ENCODE measurements at places on chromosomes 1 and 21.

GRCh38 chr1:82299656-82300055 is 498.9 kb downstream of the ADGRL2 start:
- no peak for DNase-seq

DNA sequence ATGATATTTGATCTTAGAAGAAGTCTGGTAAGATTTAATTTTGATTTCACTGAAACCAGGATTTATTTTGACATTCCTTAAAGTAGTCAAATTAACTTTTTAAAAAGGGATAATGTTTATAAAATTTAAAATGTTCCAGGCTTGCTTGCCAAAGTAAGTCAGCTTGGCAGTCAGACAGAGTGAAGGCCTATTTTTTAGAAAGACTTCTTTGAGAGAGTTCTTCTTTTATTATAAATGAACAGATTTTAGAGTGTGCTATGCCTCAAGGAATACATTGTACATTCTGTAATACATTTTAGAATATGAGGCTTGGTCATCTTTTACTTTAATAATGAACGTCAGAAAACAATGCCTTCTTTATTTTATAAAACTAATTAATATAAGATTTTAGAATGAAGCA is 138.7 kb downstream of the DISP1 start:
- DNase-seq = no peak

DNA sequence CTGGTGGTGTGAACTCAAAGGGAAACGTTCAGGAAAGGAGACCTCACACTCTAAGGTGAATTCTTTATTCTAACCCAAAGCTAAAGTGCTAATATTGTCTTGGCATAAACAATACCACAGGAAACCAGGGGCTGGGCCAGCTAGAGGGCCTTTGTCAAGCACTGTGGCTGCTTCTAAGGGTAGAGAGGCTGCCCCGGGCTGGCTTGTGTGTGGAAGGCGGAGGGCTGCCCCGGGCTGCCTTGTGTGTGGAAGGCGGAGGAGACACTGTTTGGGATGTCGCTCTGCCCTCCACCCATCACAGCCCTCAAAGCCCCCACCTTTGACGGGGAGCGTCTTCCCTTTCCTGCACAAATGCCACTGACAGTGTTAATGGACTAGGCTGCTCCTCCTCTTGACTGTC is 216.8 kb downstream of the TOMM20 start:
- no peak for DNase-seq

DNA sequence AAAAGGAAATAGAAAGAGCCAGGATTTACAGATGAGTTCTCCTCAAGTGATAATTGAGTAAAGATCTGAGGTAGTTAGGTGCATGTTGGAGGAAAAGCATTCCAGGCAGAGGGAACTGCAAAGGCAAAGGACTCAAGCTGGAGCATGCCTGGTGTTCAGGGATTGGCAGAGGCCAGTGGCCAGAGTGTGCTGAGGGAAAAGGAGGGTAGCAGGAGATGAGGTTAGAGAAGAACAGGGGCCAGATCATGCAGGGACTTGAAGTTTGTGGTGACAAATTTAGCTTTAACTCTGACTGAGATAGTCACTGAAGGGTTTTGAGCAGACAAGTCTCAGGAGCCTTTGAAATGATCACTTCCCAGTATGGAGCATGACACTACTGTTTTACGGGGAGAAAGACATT is 19.0 kb upstream of the GTF2B start:
- DNase-seq = no peak

DNA sequence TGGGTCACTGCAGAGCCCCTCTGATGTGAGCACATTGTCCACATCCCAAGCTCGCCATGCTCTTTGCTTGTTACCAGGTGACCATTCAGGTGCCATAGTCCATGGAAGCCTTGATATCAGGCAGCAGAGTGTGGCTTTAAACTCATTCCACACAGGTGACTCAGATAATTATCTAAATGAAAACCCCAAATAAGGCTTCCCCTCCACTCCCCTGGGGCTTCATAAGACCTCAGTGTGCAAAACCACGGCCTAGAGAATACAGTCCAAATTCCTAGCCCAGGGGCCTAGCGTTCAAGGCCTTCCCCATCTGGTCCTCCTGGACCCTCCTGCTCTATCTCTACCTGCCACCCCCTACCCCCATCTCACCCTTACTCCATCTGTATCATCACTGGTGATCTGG is 97.1 kb downstream of the ARHGEF10L start:
- no peak for DNase-seq

- no peak for DNase-seq
These were observed 5.9 kb downstream of the BLACAT1 start for GRCh38 chr1:205449750-205450443.

DNA sequence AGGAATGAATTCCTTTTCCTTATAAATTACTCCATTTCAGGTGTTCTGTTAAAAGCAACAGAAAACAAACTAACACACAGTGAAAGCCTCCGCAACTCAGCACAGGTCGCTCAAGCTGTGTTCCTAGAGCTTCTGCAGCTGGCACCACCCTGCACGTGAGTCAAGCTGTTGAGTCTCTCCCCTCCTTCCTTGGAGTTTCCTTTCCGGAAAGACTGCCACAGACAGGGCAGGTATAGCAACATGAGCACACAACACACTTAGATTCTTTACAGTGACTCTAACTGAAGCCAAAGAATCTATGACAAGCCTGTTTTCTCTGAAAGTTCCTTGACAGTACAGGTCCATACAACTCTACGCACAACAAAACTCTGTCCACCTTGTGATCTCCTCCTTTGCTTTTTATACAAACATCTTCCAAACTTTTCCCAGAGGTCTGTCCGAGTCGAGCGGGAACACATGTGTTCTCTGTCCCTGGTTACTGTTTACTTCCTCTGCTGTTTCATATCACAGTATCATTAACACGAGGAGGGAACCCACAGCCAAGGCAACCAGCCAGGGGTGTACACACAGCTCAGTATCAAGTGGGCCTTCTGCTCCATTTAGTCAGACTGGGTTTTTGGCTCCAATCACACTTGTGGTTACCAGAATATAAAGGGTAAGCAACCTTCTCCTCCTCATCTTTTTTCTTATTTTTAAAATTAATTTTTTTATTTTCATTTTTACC is 38.7 kb upstream of the DESI2 start:
- no peak for DNase-seq

- no peak for DNase-seq
These were observed 161.5 kb downstream of the HFM1 start for GRCh38 chr1:91243171-91243570.

- no peak for DNase-seq
These were observed 51.1 kb upstream of the RBM15 start for GRCh38 chr1:110288111-110288510.

DNA sequence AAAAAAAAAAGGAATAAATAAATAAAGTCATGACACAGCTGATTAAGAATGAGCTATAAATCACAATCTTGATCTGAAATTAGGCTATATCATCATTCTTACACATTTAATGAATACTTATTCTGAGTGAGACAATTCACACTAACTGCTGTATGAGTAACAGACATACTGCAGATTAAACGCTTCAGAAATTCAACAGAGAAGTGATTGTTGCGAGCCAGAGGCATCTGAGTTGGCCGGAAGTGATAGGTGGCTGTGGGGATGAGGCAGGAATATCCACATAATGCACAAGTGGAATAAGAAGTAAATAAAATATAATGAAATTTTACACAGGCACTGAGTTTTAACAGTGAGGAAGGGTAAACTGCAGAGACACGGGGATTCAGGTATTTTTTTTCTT is 142.4 kb downstream of the APP start:
- DNase-seq = no peak

DNA sequence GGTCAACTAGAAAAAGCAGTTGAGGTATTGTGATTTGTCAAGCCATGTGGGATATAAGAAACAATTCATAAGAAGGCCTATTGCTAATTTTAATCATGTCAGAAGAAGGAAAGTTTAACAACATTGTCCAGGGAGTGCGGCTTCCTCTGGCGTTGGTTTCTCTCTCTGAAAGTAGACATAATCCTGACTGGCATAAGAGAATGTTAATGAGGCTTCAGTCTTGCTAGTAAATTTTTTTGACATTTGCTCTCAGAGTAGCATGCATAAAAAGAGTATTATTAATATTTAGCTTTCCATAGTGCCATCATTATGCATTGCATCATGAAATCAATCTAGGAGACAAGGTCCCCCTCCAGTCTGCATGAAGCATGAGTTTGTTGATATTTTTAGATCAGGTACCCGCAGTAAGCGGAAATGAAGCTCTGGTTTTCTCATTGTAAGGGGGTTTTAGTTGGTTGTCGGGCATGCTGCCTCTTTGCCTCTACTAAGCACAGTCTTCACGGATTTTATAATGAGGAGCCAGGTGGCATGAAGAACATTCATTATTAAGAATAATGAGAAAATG is 12.8 kb upstream of the PRDM2 start:
- no peak for DNase-seq

GRCh38 chr1:33864460-33865389 is 846 bp downstream of the HMGB4 start:
- DNase-seq = no peak

- DNase-seq = no peak
These were observed 13.2 kb downstream of the MX1 start for GRCh38 chr21:41439248-41439647.

- DNase-seq = no peak
These were observed 15.8 kb upstream of the CCDC190 start for GRCh38 chr1:162876751-162877150.

GRCh38 chr1:203648276-203648675 is 21.6 kb downstream of the ATP2B4 start:
- no peak for DNase-seq

- no peak for DNase-seq
These were observed 86.4 kb upstream of the CACYBP start for GRCh38 chr1:174913225-174913903.

DNA sequence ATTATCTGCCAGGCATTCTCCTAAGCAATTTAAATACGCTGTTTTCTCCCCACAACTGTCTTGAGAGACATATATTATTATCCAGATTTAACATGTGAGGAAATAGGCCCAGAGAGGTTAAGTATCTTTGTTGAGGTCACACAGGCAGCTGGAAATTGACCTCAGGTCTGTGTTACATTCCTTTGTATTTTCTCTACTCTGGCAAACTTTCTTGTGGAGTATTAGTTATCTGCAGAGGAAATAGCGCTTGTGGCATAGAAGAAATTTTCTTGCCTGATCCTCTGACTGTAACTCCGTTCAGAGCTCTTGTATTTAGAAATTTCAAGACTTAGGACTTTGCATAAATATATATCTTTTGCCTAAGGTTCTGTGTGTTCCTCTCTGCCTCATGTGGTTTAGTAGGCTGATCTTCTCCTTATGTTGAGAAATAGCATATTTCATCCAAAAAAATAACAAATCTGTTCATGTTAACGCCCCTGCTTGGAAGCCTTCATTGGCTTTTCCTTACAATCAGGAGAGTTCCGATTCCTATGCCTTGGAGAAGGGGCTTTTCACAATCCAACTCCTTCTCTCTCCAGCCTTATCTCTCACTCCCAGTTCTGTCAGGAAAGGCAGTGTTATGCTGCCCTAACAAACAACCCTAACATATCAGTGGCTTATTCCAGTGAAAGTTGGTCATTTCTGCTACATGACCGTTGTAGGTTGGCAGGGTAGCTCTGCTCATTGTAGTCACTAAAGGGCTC is 2.5 kb upstream of the JUN start:
- DNase-seq = no peak

DNA sequence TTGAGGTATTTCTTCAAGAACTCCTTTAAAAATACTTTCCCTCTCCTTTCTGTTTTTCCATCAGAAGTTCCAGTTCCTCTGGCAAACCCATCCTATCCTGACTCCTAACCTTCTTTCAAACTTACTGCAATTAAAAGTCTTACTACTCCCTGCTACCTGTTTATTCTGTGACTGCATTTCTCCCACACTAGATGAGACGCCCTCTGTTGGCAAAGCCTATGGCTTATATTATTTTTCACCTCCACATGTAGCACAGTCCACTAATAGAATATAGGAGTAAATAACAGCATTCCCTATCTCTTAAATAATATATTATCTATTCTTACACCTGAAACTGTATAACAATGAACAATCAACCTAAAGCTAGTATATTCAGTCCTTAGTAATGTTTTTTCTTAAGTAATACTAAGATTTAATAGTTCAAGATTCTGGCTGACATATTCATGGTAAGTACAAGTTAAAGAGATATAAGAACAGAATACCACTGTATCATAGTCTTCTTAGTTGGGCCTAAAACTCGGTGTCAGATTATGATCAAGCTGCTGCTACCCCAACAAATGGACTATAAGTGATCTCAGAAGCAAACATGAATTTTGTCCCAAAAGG is 54.8 kb downstream of the RAB3GAP2 start:
- no peak for DNase-seq

DNA sequence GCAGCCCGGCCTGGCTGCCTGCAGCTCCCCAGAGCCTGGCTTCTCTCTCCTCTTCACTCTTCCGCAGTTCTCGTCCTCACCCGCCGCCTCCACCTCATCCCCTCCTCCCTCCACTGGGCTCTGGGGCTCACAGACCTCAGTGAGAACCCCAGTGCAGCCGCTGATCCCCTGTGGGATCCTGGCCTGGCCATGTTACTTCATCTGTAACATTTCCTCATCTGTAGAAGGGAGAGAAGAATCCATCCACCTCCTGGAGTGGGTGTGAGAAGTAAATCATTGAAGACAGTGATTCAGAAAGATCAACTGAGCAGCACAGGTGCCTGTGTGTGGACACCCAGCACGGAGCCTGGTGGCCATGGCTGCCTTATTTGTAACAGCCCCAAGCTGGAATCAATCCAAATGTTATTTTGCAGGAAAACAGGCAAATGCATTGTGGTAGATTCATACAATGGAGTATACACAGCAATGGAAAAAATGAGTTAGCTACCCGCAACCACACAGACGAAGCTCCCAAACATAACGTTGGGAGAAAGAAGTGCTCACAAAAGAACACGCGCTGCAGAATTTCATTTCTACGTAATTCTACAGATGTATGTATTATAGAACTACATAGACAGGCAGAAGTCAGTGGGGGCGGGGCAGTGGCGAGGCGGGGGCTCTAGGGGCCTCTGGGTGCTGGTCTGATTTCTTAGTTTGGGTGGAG is 8.7 kb downstream of the LAPTM5 start:
- no peak for DNase-seq

DNA sequence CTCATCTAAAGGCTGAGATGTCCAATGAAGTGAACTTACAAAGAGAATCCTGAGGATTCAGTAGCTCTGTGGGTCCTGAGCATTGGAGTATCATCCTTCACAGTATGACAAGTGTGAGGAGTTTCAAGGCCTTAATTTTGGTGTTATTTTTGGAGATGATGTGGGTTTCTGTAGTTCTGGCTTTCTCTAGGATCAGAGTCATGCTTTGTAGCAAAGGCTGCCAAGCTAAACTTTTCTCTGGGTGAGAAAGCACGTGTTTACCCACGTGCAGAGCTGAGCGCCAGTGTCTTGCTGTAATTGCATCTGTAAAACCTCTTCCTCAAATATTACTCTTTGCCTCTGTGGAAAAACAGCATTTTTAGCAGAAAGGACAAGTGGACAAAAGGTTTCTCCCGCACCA is 387.8 kb upstream of the LYPLAL1 start:
- no peak for DNase-seq

DNA sequence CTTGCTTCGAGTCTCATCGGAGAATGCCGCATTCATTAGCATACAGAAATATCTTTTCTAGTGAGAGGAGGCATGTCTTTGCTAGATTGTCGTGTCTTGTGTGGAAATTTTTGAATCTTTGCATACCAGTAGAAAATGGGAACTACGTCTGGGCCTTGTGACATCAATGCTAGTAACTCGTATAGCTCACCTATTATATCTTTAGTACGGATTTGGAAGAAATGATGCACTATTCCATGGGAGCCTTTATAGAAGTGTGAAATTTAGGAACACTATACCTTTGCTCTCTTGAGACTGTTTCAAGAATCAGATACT is 835 bp downstream of the UHMK1 start:
- DNase-seq = no peak

GRCh38 chr1:147669469-147670318 is 630 bp downstream of the ACP6 start:
- peak; percentile 32 for DNase-seq
